Activated CD4-positive, alpha-beta T cell treated with anti-CD3 and anti-CD28 coated beads, Interleukin-2, amount 10 ng/mL, durations not matched to agents 24 days and 14 days (primary cell): ENCODE measurements at places on chromosomes 11 and 22.

DNA sequence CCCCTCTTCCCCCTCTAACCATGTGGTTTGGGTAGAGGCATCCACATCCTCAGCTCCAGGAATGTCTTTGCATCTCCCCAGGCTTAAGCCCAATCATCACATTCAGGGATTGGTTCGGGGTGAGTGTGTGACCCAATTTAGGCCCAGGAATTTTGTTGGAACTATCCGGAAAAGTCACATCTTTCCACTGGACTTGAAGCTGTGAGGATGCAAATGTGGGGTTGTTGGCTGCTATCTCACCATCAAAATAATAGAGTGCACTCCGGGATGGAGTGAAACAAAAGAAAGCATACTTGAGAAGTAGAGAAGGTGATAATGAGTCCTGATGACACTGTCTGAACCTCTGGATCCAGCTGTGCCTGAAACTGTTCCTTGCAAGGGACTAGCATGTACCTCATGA lies 33.8 kb upstream of the OLFML1 start:
- no peak for DNase-seq

DNA sequence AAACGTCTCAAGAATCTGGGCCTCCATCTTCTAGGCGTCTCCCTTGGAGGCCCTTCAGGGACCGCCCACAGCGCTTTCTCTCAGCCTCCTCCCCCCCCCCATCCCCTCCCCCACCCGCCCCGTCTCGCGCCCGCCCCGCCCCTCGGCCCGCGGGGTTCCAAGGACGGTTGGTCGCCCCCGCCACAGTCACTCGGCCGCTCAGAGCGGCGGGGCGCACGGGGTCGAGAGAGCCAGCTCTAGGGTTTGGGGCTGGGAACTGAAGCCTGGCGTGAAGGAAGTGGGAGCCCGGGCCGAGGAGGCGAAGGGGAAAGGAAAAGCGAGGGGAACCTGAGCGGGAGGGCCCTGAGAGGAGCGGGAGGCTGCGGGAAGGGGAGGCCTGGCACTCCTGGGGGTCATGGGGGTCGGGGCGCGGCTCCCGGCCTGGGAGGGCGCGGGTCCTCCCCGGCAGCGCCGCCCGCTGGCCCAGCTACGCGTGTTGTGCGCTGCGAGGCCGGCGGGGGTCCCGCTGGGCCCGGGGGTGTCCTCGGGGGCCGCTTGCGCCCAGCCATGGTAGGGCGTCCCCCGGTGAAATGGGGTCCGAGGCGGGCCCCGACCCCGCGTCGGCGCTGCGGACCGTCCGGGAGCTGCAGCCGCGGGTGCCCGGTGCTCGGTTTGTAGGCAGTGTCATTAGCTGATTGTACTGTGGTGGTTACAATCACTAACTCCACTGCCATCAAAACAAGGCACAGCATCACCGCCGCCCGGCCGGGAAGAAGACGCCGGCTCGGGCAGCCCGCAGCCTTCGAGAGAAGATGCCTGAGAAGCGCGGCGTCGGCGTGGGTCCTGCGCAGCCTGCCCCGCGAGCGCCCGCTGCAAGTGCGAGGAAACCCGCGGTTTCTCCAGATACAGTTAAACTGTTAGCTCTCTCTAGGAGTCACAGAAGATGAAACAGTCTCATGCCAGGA lies at the start of gene BTG4:
Gene BTG4 (minus strand): TSS at position 91 of the 944 bp plus-strand sequence. CDS start 13,610 bp downstream, outside the sequence.
- peak; percentile 76 for DNase-seq

DNA sequence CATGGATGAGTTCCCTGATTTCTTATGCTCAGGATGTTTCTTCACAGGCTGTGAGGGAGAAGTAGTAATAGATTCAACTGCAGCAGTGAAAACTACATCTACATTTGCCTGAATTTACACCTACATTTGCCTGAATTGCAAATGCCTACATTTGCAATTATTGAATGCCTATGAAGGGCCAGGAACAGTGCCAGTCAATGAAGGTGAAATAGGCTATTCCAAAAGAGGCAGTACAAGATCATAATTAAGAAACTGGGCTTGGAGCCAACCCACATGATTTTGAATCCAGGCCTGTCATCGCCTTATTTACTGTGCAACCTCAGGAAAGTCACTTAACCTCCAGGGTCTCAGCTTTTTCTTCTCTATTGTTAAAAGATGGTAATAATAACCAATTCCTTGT lies 1353.3 kb downstream of the FAM181B start:
- DNase-seq, result no peak

DNA sequence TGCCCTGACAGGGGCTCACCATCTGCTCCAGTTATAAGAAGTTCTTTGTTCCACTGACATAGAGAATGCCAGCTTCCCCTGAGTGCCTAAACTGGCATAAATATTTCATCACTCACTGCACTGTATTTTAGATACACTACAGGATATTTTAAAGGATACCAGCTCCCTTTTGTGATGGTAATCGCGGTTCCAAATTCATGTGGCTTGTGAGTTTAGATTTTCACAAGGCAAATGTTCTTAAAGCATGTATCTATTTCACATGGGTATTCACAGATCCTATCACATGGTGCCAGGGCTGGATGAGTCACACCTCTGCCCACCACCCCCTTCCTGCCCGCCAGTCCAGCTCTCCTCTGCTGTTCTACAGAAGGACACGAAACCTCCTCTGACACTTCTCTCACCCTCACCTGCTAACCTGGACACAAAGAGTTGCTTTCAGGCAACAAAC lies 105.5 kb downstream of the KCNC1 start:
- DNase-seq, result no peak

- DNase-seq, result no peak
Measured at GRCh38 chr11:64918017-64918416, 1.0 kb upstream of the ATG2A start.

- DNase-seq, result no peak
Measured at GRCh38 chr11:30245621-30246020, 14.8 kb downstream of the FSHB start.

DNA sequence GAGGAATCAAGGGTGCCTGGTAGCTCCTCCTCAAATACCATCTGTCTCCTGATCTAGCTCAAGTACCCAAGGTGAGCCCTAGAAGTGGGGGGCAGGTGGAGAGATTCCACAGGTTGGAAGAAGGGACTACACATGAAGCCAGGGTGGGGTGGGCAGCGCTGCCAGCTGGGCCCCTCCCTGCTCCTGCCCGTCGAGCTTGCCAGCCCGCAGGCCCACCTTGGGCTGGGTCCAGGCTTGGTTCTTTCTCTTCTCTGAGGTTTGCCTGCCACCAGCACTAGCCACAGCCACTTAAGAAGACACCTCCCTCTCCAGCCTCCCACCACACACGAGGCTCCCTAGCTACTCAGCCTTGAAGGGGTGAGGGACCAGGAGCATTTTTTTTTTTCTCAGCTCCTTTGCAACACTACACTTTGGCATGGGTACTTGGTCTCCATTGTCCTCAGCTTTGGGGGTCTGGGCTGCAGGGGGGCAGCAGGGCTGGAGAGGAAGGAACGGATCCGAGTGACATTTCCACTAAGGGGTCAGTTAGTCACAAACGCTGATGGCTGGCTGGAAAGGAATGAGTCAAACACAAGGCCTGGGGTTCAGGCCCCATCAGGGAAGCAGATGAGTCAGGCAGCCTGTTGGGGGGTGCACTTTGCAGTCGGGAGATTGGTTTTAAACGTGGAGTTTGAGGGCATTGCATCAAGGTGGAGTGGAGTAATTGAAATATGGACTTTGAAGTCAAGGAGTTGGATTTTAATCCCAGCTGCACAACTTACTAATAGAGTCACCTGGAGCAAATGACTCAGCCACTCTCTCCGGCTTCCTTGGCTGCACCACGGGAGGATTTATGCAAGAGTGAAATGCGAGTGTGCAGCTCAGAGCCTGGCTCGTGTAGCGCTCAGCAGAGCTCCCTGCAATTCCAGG lies 7.4 kb upstream of the NPTXR start:
- no peak for DNase-seq

GRCh38 chr22:40567106-40567505 lies 69.4 kb downstream of the MRTFA start:
- DNase-seq, result no peak

DNA sequence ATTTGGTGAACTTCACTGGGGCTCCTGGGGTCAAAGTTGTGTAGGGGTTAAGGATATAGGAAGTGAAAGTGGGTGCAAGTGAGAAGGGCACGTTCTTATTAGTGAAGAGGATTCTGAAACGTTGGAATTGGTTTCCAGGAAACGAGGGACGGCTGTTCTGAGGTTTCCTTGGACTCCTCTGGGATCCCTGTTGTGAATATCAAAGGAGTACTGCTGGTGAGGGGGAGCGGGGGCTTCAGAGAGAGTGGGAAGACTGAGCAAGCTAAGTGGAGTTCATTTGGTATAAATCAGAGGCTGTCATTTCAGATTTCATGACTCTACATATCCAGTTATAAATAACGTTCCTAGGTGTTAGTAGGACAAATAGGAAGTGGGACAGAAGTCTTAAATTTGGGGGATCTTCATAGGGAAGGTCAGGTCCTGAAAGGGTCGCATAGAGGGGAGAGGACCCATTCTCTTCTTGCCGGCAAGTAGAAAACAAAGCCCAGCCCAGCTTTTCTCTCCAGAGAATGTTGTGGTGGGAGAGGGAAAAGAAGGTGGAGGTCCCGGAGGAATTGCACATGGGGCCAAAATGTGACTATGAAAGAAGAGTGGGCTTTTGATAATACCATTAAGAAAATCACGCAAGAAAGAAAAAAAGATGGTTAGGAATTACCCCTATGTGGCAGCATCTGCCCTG lies 1.1 kb upstream of the NELL1 start:
- DNase-seq, result no peak

- no peak for DNase-seq
Measured at GRCh38 chr11:45455536-45455935, 169.4 kb upstream of the SYT13 start.

DNA sequence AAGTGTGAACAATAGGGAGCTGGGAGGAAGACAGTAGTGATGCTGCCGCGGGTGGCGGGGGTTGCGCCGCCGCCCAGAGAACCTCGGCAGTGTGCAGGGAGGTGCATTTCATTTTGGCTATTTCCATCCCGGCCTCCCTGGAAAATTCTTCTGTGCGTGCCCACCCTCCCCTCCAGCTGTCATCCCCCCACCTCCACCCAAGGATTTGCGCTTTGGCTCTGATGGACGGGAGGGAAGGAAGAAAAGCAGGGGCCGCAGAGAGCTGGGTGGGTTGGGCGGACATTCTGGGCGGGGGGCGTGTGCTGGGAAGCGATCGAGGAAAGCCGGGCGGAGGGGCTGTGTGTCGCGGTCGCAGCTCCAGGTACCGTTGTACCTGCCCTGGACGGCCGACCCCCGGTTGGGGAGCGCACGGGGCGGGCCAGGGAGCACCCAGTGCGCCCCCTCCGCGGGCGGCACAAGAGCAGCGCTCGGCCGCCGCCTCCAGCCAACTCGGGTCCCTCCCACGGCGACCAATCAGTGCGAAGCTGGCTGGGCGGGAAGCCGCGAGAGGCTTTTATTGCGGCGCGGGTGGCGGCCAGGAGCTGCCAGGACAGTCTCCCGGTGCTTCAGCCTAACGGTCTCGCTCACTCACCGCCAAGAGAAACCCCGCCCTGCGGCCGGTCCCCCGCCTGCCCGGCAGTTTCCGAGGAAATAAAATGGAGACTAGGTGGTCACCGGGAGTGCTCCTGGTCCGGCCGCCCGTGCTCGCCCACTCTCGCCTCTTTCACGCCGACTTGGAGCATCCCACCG lies 1.6 kb downstream of the NCAM1 start:
- DNase-seq, result peak; percentile 56

DNA sequence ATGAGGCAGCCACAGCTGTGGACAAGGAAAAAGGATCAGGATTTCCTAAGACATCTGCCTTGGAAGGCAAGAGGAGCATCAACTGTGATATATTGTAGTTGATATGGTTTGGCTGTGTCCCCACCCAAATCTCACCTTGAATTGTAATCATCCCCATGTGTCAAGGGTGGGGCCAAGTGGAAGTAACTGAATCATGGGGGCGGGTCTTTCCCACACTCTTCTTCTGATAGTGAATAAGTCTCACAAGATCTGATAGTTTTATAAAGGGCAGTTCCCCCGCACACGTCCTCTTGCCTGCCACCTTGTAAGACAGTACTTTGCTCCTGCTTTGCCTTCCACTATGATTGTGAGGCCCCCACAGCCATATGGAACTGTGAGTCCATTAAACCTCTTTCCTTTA lies 10.2 kb downstream of the RIC8A start:
- DNase-seq, result no peak

DNA sequence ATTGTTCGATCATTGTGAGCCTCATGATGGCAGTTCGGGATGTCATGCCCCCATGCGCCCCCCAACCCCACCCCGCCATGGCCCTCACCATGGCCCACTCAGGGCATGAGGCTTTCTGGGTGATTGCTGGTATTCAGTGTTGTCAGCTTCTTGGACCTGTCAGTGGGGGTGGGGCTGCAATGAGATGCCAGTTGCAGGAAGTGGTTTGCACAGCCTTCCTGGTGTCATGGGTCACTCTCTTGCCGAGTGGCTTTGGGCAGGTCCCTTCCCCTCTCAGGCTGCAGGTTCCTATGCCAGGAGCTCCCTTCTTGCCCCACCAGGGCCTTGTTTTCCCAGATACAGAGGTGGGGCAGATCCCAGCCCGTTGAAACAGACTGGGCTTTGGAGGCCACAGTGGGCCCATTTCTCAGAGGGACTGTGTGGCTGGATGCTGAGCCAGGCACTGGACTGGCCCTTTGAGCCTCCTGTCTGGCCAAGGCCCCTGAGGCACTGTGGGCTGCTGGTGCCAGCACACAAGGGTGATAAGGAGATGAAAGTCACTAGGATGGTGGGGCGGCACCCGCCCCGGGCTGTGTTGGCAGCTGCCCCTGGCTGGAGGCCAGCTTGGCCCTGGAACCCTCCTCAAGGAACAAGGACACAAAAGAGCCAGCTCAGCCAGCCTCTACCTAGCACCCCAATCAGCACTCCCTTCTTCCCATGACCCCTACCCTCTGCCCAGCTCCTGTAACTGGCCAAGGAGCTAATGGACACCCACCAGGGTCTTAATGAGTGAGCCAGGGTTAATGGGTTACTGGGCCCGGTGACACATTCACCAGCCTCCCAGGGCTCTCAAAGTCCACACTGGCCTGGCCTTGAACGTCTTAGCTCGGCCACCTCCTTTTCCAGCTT lies 1.5 kb upstream of the GGT1 start:
- peak; percentile 70 for DNase-seq

DNA sequence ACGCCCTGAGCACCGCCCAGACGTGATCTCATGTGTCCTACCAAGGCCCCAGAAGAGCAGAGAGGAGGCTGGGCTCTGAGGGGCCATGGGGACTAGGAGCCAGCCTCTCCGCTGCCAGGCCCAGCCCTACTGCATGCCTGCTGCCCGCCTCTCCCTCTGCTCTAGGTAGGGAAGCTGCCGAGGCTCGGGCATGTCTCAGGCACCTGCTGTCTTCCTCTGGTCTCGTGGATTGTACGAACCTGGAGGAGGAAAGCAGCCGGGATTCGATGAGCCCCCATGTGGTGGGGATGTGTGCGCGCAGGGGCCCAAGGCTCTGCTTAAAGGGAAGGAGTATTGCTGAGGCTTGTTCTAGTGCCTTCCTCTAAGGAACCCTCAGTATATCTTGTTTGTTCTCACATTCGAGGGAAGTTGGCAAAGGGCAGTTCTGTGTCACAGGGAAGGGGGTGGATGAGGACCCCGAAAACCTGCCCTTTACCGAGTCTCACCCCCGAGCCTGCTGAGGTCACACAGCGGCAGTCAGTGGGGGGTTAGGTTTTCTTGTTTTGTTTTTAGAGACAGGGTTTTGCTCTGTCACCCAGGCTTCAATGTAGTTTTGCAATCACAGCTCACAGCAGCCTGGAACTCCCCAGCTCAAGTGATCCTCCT lies 21.2 kb downstream of the DAGLA start:
- DNase-seq, result no peak

- no peak for DNase-seq
Measured at GRCh38 chr11:8333811-8334401, 70.2 kb upstream of the LMO1 start.

GRCh38 chr11:126992804-126993111 lies 7.8 kb downstream of the KIRREL3 start:
- no peak for DNase-seq
